ENCODE measurements at places on chromosomes 16 and 17.

DNA sequence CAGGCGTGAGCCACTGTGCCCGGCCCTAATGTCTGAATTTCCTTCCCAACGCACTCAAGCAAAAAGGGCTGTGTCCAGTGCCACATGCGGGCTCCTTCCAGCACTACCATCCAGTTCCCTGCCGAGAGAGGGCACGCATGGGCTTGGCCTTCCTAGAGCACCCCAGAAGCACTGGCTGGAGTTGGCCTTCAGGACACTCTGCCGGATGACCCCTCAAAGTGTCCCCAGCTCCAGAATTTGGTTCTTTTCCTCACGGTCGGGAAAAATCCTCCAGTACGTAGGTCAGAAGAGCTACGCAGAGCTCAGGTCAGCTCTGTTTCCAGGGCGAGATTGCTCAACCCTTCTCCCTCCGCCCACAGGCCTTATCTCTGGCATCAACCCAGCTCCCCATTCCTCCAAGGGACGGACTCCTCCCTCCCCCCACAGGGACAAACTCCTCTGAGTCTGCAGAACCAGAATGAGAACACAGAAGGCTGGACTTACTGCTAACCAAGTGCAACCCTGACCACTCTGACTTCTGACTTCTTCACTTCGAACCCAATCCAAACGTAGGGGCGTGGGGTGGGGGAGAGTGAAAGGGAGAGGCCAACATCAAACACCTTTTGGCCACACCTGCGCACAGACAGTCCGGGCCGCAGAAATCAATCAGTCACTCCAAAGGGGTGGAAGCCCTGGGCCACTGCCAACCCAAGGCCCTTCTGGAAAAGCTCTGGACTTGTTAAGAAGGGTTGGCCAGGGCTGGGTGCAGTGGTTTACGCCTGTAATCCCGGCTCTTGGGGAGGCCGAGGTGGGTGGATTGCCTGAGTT lies 3.6 kb downstream of the CDC42EP4 start:
- DNase-seq, result no peak

GRCh38 chr17:48596000-48596734 lies 2.6 kb upstream of the HOXB5 start:
- peak; percentile 69 for DNase-seq

DNA sequence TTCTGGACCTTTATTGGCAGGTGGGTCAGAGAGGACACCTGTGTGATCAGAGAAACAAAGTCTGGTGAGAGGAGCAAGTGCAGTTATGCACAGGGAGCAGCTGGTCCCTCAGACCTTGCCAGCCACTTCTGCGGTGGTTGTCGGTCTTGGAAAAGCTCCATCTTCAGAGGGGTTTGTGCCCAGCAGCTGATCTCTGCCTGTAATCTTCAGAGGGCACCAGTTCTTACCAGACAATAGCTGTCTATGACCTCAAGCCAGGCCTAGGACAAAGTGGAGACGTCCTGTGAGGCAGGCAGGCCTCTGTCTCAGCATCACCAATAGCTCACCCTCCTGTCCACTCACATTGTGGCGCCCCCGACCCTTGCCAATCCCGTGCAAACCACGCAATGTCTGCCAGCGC lies 66.5 kb upstream of the TBX2 start:
- no peak for DNase-seq

GRCh38 chr17:8629371-8630226 lies 926 bp downstream of the MYH10 start:
- DNase-seq, result peak; percentile 67

DNA sequence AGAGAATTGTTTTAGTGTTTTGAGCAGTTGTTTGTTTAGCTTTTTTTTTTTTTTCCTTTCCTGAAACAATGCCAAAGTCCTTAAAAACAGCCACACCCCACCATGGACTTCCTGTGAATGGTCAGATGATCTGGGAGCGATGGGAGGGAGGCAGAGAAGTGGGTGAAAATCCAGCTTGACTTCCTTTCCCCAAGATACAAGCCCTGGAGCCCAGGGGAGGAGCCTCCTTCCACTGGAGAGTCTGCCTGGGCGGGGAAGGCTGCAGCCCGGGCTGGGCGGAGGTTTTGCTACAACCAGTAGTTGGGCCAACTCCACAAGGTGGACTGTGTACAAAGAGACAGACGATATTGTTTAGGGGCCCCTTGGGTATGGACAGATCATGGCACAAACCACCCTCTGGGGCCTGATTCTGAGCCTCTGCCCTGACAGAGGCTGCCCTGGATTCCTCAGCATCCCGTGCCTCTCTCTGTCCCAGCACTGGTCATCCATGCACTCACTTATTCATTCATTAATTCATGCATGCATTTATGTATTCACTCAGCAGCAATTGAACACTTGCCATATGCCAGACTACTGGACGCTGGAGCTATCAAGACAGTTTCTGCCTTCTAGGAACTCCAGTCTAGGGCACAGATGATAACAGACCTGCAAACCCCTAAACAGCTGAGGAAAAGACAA lies 29.8 kb downstream of the WSB1 start:
- peak; percentile 42 for DNase-seq

- DNase-seq, result no peak
Measured at GRCh38 chr16:75801307-75801706, 75.0 kb upstream of the CPHXL start.

- peak; percentile 23 for DNase-seq
Measured at GRCh38 chr16:58249388-58249779, 45.4 kb downstream of the PRSS54 start.

- DNase-seq, result no peak
Measured at GRCh38 chr16:3751878-3752277, 34.6 kb upstream of the TRAP1 start.

DNA sequence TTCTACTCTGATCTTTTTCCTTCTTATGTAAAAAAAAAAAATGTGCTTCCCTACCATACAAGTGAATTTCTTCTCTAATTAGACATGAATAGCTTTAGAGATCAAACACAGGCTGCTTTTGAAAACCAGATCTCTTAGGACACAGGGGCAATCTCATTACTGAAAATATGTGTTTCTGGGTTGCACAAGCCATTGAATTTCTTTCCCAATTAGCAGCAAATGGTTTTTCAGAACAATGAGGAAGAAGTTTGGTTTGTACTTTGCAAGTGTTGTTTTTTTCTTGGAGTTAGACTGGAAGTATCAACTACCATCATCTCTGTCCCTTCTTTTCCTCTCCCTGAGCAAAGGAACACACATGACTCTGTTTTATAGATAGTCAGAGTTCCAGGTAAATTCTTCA lies 5.6 kb upstream of the ANKS4B start:
- no peak for DNase-seq

- no peak for DNase-seq
Measured at GRCh38 chr17:72137161-72137560, 16.3 kb downstream of the SOX9 start.

All from H7 (cell line).